GM12891 (cell line): ENCODE measurements at places on chromosomes 11 and 22.

DNA sequence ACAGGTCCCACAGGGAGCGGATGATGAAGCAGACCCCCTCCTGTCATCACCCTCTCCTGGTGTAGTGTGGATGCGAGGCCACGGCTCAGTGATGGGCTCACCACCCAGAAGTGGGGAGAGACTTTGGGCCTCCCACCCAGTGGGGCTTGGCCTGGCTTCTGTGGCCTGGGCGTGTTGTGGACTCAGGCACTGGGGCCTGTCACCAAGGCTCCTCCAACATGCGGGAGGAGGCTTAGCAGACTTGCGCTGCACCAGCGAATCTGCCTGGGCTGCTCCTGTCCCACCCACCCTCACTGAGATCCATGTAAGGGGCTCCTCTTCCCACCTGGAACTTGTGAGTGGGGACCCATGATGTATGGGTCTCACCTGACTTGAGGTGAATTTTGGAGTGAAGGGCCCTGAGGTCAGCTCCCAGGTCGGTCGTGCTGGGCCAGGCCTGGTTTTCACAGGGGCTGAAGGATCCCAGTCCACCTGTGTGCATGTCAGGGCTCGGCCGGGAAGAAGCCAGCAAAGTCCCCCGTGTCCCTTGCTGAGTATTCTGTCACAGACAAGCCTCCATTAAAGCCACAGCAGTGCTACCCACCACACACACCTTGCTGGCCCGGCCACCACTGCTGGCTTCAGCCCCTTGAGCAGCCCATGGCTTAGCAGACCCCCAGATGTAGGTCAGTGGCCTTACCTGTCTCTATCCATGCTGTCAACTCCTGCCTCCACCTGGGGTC, 4.2 kb downstream of the THAP7 start:
- DNase-seq, result no peak

DNA sequence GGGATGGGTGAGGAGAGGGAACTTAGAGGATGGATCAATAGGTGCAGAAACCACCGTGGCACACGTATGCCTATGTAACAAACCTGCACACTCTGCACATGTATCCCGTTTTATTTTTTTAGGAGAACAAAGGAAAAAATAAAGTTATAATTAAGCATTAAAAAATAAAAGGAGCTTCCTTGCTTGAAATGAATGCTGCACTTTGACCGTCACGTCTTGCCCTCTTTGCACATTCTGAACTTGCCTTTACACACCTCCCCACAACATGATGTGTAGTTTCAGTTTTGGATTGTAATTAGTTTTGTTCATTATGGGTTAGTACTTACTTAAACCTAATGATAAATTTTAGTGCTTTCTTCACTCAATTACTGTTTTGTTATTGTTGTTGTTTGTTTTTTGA, 3.1 kb upstream of the CSRP3 start:
- DNase-seq, result no peak

GRCh38 chr11:12459865-12460444, 82.6 kb downstream of the PARVA start:
- no peak for DNase-seq

GRCh38 chr11:128415539-128415938, 171.8 kb downstream of the ETS1 start:
- DNase-seq, result no peak

DNA sequence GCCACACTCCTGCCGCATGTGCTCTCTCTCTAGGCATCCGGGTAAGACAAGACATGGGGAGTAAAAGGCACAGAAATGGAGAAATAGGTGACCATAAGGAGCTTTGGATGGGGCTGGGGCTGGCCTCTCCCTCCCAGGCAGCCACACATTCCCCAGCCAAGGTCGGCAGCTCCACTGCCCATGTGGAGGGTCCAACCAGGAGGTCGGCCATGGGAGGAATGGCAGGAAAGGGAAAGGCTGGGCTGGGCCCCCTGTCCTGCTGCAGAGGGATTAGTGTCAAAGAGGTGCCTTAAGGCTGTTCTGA, 460 bp upstream of the MUC5AC start:
- no peak for DNase-seq

GRCh38 chr11:121520243-121521144, 67.7 kb upstream of the SORL1-AS1 start:
- no peak for DNase-seq

DNA sequence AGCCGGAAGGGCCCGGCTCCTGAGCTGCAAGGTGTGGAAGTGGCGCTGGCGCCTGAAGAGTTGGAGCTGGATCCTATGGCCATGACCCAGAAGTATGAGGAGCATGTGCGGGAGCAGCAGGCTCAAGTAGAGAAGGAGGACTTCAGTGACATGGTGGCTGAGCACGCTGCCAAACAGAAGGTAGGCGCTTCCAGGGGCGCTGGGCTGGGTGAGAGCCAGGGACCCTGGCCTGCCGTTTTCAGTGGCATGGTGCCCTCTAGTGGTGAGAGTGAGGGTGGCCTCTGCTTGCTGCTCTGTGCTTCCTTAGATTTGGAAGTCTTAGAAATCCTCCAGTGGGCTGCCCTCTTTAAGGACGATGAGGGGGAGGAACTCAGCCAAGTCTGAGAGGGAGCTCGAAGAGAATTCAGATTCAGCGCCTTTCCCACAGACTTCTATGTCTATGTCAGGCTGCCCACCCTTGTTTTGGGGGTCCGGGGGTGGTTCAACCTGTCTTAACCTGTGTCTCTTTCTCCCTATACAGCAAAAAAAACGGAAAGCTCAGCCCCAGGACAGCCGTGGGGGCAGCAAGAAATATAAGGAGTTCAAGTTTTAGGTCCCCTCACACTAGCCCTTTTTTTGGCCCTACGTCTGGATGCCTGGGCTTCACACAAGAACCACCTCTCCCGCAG, 1.8 kb upstream of the PACS1 start:
- no peak for DNase-seq

GRCh38 chr11:109939166-109939810, 153.9 kb upstream of the ZC3H12C start:
- no peak for DNase-seq

DNA sequence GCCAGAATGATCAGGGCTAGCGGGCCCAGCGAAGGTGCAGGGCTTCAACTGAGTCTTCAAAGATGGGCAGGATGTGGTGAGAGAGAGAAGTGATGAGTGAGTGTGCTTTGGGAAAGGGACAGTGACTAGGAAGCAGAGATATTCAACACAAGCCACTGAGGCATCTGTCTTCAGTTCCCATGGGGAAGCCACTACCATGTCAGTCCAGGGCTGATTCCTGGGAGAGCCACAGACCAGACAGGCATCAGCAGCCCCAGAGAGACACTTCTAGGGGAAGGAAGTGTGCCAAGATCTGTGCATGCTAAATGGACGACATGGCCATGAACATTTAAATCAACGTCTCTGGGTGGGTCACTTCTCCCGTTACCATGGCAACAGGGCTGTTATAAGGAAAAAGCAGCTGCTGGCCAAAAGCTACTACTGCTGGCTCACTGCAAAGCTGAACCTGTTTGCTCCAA, 28.5 kb downstream of the P4HA3 start:
- DNase-seq, result no peak

DNA sequence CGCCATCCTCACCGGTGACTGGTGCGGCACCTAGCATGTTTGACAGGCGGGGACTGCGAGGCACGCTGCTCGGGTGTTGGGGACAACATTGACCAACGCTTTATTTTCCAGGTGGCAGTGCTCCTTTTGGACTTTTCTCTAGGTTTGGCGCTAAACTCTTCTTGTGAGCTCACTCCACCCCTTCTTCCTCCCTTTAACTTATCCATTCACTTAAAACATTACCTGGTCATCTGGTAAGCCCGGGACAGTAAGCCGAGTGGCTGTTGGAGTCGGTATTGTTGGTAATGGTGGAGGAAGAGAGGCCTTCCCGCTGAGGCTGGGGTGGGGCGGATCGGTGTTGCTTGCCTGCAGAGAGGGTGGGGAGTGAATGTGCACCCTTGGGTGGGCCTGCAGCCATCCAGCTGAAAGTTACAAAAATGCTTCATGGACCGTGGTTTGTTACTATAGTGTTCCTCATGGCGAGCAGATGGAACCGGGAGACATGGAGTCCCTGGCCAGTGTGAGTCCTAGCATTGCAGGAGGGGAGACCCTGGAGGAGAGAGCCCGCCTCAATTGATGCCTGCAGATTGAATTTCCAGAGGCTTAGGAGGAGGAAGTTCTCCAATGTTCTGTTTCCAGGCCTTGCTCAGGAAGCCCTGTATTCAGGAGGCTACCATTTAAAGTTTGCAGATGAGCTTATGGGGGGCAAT, 1.1 kb downstream of the NEAT1 start:
- no peak for DNase-seq

- DNase-seq, result no peak
These were observed 12.8 kb downstream of the ARAP1 start for GRCh38 chr11:72739240-72740059.

GRCh38 chr11:34685864-34686263, 65.0 kb downstream of the EHF start:
- no peak for DNase-seq

DNA sequence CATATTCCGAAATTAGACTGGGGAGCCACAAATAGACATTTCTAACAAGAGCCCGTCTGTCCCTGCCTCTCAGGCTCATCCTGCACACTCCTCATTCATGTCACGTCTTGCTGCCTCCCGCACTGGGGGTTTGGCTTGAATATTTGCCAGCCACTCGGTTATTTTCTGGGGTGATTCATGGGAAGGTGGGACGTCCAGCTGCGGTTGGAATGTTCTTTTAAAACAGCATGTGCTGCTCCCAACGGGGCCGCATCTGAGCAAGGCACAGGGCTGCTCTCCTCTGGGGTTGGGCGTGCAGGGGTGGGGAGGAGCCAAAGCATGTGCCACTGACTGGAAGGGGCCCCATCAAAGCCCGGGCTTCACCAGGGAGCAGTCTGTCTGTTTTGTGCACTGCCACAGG, 25.9 kb upstream of the SLC5A4 start:
- DNase-seq, result no peak

- DNase-seq, result no peak
These were observed 5.8 kb downstream of the PIWIL3 start for GRCh38 chr22:24768537-24769374.

GRCh38 chr11:85694385-85694980, 8.5 kb upstream of the CCDC89 start:
- no peak for DNase-seq

DNA sequence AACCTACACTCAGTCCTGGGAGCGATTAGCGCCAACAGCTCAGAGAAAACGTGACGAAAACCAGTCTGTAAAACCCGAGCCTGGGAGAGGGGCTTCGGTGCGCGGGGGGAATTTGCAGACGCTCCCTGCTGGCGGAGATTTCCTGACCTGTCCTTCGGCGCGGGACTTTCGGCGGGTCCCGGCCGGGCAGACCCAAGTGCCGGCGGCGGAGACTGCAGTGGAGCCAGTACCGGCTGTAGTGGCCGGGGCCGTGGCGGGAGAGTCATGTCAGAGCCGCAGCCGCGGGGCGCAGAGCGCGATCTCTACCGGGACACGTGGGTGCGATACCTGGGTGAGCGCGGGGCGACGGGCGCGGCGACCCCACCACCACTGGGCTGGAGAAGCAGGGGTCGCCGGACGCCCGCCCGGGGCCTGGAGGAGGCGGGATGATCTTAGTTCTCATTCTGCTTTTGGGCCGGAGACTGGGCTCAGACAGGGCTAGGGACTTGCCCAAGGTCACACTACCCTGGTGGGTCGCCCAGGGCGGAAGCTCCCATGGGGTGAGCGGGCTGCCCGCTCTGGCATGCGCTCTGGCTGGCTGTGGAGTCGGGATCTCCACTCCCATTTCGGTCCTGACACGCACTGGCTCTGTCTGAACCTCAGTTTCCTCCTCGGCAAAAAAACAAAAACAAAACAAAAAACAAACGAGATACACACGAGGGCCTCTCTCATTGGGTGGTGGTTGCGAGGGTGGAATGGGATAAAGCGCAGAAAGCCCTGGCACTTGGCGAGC, at the start of gene MTFP1:
Gene MTFP1, plus strand, starts transcription at position 153 of the 772 bp plus-strand sequence. Its CDS starts 112 bp downstream, at position 265.
- peak; percentile 56 for DNase-seq

- no peak for DNase-seq
These were observed 17.6 kb upstream of the PRSS23 start for GRCh38 chr11:86782742-86783141.
